Stimulated activated CD4-positive, alpha-beta T cell treated with anti-CD3 and anti-CD28 coated beads, Interleukin-15, amount 100 ng/mL, for 1 hour (primary cell): ENCODE measurements at places on chromosomes 1 and 21.

- DNase-seq, result no peak
Observed at GRCh38 chr1:189357317-189357716, 1120.3 kb downstream of the BRINP3 start.

DNA sequence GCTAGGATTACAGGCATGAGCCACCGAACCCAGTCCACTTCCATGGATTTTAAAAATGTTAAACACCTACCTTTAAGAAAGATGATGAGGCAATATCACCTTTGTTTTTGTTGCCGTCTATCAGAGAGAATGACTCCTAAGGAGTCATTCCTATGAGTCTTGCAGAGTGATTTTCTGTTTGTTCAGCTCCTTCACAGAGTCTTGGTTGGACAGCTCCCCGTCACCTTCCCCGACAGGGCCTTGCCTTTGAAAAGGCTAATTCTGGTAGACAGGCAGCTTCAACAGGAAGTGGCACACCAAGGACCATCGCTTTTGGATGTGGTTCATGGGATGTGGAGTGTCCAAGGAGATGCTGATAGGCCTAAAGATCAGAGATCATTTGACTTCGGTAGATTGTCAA lies 17.5 kb downstream of the ZBTB18 start:
- DNase-seq, result no peak

DNA sequence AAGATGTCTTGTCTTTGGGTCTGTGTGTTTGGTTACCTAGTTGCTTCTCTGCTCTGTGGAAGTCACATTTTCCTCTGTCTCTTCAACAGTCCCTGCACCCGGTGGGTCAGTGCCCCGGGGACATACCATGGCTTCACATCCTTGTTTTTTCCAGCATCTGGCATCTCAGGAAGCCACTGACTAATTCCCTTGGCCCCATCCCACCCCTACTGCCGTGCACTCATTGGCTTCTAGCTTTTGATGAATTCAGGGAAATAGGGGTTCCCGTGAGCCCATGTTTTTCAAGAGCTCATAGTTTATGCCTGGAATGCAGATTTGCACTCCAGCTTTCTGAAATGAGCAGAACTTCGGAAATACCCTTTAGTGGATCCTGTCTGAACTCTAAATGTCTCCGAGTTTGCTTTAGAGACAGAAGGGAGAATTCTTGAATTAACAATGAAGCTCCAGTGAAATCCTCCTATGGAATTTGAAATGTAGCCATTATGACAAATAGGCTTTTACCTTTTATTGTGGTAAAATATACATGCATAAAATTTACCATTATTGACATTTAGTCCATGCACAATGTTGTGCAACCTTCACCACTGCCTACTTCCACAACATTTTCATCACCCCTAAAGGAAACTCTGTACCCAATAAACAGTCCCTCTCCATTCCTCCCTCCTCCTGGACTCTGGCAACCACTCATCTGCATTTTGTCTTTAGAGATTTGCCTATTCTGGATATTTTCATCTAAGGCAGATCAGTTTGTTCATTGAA lies 67.5 kb downstream of the CLIC6 start:
- no peak for DNase-seq

GRCh38 chr1:64983110-64983509 lies 16.8 kb upstream of the JAK1 start:
- DNase-seq, result no peak

- no peak for DNase-seq
Observed at GRCh38 chr1:7388488-7389185, 382.5 kb upstream of the VAMP3 start.

DNA sequence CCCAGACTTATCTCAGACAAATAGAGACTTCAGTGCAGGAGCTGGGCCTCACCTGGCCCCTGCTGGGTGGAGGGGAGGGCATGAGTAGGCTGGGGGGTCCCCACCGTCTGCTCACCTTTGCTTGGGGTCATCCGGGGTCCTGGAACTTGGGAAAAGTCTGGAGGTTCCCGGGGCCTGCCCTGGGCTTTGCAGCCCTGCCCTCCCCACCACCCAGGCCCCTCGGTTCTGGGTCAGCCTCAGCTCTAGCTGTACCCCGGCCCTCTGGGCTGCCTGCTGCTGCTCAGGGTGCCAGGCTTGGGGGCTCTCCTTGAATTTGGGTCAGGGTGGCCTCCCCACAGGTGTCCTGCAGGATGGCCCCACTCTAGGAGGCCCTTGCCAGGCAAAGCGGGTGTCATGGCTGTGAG lies 2.4 kb upstream of the TMEM52 start:
- no peak for DNase-seq

DNA sequence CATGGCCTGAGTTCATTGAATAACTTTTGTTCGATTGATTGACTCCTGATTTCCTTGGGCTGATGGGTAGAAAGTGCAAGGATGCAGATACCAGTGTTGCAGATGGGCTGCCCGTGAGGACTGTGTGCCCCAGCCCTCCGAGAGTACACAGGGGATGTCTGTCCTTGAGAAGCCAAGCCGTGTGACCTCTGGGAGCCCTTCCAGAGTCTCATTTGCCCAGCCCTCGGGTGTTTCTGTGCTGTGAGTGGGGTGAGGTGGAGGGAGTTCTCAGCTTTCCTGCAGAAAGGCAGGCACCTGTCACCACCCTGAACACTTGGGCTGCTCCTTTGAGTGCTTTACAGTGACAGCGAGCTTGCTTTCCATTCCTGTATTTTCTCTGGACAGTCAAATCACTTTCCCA lies 96.4 kb upstream of the CACNA1E start:
- no peak for DNase-seq

- no peak for DNase-seq
Observed at GRCh38 chr21:34797201-34797525, 128.4 kb downstream of the CLIC6 start.

DNA sequence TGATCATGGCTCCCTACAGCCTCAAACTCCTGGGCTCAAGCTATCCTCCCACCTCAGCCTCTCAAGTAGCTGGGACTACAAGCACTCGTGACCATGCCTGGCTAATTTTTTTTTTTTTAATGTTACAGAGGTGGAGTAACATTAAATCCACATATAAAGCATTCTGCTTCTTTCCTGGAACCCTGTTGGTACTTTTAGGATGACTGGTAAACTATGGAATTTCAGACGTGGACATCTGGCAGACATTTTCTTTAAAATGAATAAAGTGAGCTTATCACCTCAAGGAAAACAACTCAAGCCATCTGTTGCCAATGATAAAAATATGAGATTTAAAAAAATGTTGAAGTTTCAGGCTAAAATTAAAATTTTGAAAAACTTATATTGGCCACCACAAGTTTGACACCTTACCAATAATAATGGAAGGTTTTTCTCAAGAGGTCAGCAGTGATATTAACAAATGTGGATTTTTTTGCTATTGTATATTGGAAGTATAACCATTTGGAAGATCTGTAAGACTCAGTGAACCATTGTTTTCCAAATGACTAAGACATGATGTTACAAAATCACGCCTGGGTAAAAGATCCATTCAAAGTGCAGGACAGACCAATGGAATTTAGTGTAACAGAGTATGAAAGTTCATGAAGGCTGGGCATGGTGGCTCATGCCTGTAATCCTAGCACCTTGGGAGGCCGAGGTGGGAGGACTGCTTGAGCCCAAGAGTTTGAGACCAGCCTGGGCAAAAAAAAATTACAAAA lies 52.7 kb upstream of the EIF4G3 start:
- DNase-seq, result no peak

DNA sequence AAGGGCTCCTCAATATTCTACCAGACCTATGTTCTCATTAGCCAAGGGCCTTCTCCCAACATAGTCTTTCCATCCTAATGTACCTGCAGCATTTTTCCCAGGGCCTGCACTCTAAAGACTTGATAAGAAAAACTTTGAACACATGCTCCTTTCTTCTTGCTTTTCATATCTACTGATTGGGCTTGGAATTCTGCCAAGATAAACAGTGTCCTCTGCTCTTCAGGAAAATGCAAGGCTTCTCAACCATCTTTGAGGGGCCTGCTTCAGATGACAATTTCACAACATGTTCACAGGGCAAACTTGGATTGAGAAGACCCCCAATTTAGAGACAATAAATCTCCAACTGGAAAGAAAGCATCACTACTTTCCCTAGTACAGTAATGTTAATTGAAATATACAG lies 25.8 kb upstream of the PPT1 start:
- no peak for DNase-seq

DNA sequence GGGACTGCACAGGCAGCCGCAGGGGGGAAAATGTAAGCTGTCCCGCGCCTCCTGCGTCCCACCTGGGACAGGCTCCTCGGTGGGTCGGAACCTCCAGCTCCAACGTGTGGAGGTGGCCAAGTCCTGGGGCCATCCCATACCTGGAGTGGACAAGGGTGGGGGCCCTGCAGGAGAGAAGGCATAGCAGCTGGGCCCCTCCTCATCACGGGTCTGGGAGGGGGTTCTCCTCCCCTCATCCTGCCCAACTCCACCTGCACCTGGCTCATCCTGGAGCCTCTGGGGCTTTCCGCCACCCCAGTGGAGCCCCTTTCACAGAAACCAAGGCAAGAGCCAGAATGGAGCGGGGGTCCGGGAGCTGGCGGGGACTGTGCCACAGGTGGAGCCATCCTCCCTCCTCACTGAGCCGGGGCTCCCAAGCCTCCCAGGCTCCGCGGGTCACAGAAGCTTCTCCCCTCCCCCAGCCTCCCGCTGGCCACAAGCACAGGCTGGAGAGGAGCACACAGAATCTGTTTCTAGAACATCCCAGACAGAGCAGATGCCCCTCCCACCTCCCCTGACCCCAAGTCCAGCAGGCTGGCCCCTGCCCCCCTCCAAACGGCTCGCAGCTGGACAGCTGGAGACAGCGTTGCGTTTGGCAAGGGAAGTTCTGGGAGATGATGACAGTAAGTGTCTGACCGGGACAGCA lies 65.8 kb downstream of the MEGF6 start:
- no peak for DNase-seq

DNA sequence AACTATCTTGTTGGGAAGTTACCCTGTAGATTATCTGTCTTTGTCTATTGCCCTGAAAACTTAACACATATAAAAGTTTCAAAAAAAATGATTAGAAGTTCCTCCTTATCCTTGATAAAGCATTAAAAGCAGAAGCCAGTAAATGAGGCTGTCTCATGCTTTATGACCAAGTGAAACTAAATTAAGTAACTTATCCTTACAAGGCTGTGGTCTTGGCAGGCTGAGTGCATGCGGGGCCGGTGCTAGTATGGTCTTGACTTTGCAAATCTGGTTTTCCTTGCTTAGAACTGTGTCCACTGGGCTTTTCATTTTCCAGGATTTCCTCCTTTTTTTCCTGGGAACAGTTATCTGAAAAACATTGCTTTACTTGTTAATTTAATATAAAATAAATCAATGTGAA lies 43.1 kb downstream of the PCNX2 start:
- no peak for DNase-seq

DNA sequence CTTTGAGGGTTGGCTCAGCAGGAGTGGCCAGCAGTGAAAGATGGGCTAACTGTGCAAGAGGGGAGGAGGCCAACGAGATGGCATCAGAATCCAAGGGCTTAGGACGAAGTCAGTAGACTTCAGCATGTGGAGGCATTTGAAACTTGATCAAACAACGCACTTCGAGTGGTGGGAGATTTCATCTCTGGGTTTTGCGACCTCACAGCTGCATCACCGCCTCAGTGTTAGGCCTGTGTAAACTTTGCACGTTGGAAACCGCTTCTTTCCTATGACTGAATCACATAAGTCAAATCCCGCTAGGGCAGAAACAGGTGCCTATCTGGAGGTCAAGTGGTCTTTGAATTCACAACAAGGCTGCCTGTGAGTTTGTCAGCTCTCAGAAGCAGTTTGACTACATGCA lies 17.8 kb downstream of the TFF3 start:
- DNase-seq, result no peak

DNA sequence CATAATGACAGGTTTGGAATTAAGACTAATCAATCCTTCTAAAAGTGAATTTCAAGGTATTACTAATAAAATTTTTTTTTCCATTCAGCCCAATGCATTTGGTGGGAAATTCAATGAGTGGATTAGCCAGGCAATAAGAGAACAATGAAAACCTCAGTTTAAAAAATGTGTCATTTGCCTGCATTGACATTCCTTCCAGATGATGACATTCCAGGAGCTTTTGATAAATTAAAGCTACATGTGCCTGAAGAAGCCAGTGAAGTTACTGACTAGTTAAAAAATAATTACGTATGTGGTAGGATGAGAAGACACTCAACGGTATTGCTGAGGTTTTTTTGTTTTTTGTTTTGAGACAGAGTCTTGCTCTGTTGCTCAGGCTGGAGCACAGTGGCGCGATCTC lies 37.9 kb upstream of the RC3H1 start:
- no peak for DNase-seq

GRCh38 chr1:31924839-31925238 lies 13.3 kb downstream of the PTP4A2 start:
- no peak for DNase-seq

DNA sequence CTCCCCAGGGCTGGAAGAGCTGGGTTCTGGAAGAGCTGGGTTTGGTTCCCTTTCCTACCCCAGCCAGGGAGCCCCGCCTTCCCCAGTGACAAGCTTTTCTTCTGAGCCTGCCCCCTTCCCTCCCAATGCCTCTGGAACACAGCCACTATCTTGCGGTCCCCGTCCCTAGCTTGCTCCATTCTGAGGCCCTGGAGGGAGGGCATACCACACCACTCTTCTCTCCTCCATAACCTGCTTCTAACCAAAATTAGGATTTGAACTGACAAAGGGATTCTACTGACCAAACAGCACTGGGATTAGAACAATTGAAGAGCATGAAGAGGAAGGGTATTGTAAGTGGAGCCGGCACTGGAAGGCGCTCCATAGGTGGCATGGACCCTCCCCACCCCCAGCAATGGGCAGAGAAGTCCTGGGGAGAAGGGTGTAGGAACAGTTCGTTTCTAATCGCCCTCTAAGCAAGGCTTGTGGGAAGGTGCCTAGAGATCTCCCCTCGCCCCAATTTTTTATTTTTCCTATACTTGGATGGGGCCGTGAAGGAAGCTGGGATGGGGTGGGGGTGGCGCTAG lies 690 bp downstream of the C1orf216 start:
- no peak for DNase-seq

DNA sequence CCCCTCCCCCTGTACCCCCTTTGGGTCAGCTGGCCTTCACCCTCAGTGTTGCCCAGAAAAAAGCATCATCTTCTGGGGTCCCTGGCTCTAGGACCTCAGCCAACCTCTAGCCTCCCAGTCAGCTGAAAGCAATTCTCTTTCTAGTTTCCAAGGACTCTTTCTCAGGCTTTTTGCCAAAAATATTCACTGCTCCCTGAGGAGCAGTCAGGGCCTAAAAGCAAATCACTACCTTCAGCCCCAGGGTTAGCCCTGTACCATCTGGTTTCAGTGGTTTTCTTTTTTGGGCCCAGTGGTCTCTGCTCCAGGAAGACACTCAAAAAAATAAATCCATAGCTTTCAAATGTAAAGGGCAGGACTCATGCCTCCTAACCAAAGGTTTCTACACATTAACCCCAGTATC lies 3.1 kb upstream of the LMOD1 start:
- DNase-seq, result no peak

DNA sequence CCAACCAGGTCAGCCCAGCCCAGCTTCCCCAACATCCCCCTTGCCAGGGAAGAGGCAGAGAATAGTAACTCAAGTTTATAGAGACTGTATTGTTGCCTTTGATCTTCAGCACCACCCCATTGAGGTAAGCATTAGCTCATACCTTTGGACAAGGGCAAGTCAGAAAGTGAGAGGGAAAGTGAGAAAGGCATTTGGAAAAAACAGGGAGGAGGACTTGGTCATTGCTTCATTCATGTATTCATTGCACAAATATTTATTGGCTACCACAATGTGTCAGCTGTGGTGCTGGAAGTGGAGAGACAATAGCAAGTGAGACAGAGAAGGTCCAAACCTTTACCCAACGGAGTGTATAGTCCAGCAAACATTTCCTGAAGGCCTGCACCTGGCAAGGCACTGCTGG lies 561.2 kb downstream of the KIF26B start:
- no peak for DNase-seq
